ENCODE measurements at places on chromosomes 1 and 21. TPM values are rescaled to one million over a fixed set of nuclear protein-coding genes. Genes with fewer than 3 reads are reported as not detected.

GRCh38 chr1:44031252-44032169 lies at the start of gene SLC6A9:
Gene SLC6A9, minus strand, starts transcription at chr1:44031462. Its CDS starts 7,185 bp downstream, at chr1:44024277.
- peak; percentile 66 for DNase-seq

Gene S100A7A
- not detected for total RNA-seq

DNA sequence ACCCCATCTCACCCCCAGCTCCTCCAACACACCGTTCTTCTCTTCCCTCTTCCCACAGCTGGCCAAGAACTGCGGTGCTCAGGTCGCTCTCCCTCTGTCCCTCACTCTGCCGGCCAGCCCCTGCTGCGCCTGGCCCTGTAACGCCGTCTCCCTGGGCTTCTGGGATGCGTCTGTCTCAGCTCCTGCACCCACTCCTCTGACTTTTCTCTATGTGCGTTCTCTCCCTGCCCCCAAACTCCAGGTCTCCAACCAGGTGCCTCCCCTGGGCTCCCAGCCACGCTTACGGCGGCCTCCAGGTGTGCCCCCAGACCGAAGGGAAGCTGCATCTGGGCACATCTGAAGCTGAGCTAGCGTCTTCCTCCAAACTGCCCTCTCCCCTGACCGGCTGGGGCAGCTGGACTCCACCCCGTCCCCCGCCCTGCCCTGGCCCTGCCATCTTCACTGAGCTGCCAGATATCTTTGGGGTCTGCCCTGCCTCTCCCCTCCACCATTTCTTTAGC lies 2.6 kb downstream of the KRTAP10-12 start:
- no peak for DNase-seq

- DNase-seq, result no peak
Measured at GRCh38 chr1:220575718-220576497, 48.0 kb downstream of the MARK1 start.

GRCh38 chr1:234891427-234891826 lies 237.2 kb downstream of the TOMM20 start:
- DNase-seq, result peak; percentile 31

- no peak for DNase-seq
Measured at GRCh38 chr1:240555524-240555923, 56.4 kb downstream of the GREM2 start.

DNA sequence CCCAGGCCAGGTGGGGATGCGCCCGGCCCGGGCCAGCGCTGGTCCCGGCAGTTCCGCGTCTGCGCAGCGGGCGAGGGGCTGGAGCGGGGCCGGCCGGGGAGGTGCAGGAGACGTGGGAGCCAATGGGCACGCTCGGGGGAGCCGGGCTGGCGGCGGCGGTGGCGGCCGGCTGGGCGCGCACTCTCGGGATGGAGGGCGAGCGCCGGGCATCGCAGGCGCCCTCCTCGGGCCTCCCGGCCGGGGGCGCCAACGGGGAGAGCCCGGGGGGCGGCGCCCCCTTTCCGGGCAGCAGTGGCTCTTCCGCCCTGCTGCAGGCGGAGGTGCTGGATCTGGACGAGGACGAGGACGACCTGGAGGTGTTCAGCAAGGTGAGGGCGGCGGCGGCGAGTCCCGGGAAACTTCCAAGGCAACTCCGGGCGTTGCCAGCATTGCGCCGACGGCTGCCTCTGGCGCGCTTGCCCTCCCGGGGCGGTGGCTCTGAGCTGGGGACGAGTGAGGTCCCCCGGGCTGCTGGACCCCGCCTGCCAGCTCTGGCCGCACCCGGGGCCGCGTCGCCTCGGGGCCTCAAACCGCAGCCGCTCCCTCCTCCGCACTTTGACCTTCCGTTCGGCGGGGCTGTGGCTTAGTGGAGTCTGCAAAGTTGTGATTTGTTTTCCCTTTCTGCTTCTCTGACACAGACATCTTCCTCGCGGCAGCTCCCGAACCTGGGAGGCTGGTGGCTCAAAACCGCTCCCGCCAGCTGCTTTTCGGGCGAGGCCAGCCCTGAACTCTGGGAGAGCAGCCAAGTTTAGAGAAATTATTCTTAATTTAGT lies at the start of gene SNX7:
Gene SNX7 (plus strand): TSS at position 178 of the 812 bp plus-strand sequence. CDS start 11 bp downstream, at position 189.
- peak; percentile 81 for DNase-seq

GRCh38 chr1:157994704-157995582 lies 1.5 kb downstream of the KIRREL1 start:
- peak; percentile 47 for DNase-seq

Gene KCNJ10
- total RNA-seq, result not detected
